ENCODE measurements at places on chromosomes 5 and 9.
A peak's percentile ranks its signal among the peaks of the same experiment; 100 is the strongest.

- peak; percentile 24 for DNase-seq
Observed at GRCh38 chr9:113299800-113300292, 3.3 kb downstream of the RNF183 start.

GRCh38 chr9:15295761-15296405, 11.1 kb downstream of the TTC39B start:
- DNase-seq = no peak

DNA sequence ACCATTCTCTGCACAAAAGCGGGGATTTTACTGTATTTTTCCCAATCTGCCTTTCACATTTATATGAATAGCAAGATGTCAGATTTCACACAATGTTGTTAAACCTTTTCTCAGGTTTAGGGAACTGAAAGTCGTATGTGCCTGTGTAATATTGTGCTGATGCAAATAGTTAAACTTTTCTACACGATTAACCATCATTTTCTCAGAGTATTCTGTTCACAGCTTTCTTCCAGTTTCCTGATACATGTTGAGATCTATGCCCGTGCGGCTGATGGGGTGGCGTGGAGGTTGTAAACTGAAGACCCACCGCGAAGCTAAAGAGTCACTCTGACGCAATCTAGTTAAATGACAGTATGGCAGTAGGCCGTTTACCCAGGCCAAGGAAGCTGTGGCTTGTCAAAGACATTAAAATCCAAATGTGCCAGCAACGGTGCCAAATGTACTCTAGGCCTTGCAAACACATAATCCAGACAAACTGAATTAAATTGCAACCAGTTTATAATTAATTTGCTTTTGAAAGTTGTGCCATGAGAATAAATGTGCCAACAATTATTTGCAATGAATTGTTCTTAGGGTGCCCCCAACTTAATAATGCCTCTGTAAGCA, 145.7 kb downstream of the EBF1 start:
- DNase-seq = no peak

DNA sequence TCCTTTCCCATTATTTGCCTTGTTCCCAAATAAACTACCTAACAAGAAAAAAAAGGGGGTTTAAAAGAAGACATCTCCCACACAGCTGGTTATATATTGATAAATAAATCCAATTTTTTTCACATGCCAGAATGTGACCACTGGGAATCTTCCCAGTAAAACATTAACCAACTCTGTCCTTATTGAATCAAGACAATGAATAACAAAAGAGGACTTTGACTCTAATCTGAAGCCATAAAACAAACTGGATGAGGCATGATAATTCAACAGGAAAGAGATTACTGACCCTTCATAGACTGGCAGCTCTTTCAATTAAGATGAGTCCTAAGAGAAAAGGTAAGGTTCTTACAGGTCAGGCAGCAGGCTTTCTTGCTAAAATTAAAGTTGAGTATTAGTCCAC, 165.8 kb upstream of the CDH6 start:
- DNase-seq = no peak

DNA sequence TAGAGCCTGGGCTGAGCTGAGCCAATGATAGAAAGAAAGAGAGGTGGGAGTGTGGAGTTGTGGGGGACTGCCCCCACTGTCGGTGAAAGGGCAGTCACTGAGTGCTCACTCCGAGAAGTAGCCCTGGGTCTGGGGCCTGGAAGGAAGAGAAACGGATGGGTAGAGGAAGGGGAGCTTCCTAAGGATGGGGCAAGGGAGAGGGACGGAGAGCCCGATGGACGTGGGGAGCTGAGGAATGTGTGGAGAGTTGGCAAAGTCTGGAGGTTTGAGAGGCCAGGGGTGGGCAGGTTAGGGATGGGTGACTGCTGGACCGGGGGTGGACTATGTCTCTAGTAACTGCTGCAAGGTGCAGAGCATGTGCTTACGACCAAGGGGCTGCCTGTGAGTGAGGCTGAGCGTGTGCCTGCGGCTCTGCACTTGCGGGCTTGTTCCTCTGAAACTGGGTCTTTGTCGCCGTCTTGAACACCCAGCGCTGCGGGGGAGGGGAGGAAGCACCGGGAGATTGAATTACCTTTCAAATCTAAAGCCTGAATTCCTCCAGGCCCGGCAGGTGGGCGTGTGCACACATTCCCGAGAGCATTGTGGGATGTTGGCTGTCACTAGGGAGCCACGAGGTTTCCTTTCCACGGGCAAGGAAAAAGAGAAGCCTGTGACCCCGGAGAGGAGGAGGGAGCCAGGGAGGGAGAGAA, 76.4 kb upstream of the ARAP3 start:
- peak; percentile 45 for DNase-seq

DNA sequence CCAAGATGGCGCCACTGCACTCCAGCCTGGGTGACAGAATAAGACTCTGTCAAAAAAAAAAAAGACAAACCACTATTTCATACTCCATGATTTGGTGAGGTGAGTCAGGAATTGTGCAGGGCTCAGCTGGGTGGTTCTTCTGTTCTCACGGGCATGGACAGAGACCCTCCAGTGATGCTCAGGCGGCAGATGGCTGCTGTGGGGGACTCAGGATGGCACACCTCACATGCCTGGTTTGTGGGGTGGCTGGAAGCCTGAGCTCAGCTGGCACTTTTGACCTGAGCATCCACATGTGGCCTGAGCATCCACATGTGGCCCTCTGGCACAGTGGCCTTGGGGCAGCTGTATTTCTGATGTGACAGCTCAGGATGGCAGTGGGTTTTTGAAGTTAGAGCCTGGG, 217.2 kb downstream of the IRX2 start:
- DNase-seq = no peak

GRCh38 chr5:37043693-37044092, 167.1 kb downstream of the NIPBL start:
- no peak for DNase-seq

DNA sequence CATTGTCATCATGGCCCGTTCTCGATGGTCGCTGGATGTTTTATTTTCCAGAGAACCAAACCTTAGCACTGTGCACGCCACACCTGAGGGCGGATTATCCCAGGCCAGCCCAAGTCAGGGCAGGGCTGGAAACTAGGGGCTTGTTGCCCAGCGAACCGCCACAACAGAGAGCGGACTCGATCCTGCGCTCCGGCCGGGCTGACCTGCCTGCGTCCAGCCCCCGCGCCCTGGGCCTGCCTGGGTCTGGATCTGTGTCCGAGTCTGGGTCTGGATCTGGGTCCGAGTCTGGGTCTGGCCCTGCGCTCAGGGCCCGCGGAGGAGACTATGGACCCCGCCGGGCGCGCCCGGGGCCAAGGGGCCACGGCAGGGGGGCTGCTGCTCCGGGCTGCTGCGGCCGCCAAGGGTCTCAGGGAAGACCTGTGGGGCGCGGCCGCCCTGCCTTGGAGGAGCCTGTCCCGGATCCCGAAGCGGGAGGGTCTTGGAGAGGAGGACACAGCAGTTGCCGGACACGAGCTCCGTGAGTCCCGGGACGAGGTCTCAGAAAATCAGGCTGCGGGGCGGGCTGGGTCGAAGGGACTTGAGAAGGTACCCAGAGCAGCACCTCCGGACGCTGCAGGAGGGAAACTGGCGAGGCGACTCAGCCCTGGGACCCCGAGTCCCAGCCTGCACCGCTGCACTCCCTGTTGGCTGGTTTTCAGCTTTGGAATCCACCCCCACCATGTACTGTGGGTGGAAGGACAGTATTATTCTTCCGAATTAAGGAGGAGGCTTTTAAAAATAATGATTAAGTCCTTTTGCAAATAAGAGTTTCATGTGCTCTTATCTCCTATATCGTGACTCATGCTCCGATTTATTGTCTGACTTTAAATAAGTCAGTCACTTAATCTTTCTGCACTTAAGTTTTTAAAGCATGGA, at the start of gene ANKDD1B:
ANKDD1B (plus strand) TSS at position 143 of the 915 bp plus-strand sequence; CDS start at position 325, 182 bp downstream.
- DNase-seq = no peak

DNA sequence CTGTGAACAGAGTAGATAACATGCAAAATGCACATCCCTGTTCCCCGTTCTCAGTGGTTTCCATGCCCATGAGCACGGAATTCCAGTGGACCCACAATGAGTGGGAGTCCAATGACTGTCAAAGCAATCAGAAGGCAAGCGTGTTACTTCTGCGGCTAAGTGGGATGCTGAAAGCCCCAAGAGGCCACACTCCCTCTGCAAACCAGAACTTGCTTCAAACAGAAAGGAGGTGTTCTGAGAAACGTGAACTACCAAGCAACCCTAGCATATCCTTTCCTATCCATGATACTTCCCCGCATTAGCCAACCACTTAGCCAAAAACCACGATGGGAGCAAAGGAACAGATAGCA, 21.7 kb upstream of the MVB12B start:
- no peak for DNase-seq

- peak; percentile 25 for DNase-seq
Observed at GRCh38 chr5:158695595-158696330, 404.0 kb downstream of the EBF1 start.

- DNase-seq = no peak
Observed at GRCh38 chr5:149133795-149134777, 7.2 kb upstream of the ABLIM3 start.

DNA sequence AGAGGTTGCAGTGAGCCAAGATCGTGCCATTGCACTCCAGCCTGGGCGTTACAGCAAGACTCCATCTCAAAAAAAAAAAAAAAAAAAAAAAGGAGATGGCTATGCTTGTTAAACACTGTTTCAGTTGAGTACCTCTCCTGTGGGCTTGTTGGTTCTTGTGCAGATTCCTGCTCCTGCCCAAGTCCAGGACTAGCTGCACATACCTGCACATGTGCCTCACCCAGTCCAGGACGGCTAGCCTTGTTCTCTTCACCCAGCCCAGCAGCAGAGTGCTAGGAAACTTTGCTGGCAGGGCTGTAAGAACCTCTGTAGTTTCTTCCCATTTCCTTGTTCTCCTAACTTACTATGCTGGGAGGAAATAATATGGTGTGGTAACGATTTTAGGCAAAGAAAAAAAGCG, 234.1 kb upstream of the DMRT1 start:
- no peak for DNase-seq

DNA sequence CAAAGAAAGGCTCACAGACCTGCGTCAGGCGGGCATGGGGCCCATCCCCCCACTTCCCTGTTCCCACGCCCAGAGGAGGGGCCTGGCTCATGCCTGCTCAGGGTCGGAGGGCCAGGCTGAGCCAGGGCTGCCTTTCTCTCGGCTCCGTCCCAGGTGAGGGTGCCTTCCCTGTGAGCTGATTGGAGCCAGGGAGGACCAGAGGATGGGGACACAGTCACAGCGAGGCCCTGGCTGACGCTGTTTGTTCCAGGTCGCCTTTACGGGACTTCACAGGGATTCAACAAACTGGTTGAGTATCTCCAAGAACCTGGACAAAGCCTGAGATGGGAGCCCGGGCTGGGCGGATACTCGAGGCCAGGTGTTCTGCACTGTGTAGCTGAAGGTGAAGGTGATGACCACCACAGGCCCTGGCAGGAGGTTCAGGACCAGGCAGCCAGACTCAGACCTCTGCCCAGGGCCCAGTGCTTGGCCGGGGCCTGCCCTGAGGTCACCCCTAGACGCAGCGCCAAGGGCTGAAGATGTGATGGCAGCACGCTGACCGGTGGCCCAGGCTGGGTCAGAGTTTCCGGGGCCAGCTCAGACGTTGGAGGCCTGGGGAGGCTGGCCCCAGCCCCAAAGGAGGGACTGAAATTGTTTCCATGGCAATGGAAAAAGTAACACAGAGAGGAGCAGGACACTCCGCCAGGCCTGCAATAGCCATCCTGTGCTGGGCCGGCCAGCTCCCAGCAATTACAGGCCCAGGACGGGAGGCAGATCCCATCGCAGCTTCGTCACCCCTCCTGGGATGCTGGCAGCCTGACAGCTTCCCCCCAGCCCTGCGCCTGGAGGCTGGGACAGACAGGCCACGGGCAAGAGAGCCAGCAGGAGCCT, 65.3 kb upstream of the ADAMTS2 start:
- no peak for DNase-seq

DNA sequence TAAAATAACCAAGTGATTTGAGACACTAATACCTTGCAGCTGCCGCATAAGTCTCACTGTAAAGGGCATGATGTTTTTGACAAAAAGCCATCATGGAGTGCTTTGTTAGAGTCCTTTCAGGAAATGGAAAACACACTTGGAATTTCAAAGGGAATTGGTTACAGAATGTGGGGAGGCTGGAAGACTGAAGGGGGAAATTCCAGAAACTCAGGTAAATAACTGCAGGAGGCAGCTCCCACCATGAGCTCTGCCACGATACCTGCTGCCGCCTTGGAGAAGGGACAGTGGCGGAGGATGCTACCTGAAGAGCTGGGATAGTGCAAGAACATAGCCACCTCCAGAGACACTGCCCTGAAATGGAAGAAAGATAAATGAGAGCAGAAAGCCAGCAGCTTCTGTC, 66.9 kb downstream of the PRKACG start:
- no peak for DNase-seq

- DNase-seq = no peak
Observed at GRCh38 chr9:136943291-136944211, 987 bp downstream of the FBXW5 start.

GRCh38 chr9:114559830-114560513, 27.6 kb upstream of the ATP6V1G1 start:
- DNase-seq = no peak

GRCh38 chr5:168377525-168377924, 86.1 kb downstream of the WWC1 start:
- DNase-seq = no peak

GRCh38 chr9:90808890-90809685, 7.5 kb downstream of the SYK start:
- DNase-seq = no peak

- DNase-seq = no peak
Observed at GRCh38 chr5:81786496-81786895, 35.6 kb upstream of the SSBP2 start.

- no peak for DNase-seq
Observed at GRCh38 chr9:4831119-4831518, 38.4 kb downstream of the RCL1 start.

DNA sequence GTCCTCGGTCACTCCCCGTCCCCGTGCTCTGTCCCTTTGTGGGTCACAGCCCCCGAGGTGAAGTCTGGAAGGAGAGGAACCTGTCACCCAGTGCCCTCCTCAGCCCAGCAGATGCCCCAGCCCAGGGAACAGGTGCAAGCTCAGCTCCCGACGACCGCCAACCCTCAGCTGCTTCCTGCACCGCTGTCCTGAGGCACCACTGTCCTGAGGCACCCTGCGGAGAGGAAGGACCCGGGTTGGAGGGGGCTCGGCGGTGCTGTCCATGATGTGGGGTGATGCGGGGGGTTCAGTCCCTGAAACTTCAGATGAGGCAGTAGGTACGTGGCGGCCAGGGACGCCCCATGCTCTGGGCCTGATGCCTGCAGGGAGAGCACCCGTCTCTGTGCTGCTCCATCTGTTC, 81.4 kb downstream of the COL5A1 start:
- DNase-seq = no peak

GRCh38 chr5:89069591-89069990, 186.6 kb upstream of the MEF2C start:
- no peak for DNase-seq

DNA sequence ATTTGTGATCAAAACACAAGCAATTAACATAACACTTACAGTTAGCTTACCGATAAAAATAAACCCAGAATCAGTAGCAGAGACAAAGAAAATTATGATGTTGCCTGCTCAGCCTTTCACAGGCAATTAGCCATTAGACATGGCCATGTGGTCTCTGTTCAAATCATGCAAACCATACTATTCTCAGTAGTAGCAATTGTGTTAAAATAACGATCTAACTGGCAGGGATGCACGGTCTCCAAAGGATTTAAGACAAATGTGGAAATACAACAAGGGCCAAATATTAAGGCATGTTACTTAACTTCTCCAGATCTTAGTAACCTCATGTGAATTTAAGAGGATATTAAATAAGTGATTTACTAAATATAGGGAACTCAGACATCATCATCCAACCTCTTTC, 59.5 kb downstream of the PTBP3 start:
- no peak for DNase-seq

GRCh38 chr5:132302413-132302812, 8.2 kb downstream of the SLC22A4 start:
- DNase-seq = no peak
